Lung microvascular endothelial cell (primary cell): ENCODE measurements at places on chromosomes 7 and 10. TPM values are rescaled to one million over a fixed set of nuclear protein-coding genes. Genes with fewer than 3 reads are reported as not detected.

CUZD1 gene
- 0.20 and 0.44 TPM in 2 replicates for total RNA-seq

CPVL gene
- total RNA-seq, result 0.22 and 0.40 TPM in 2 replicates

CLDN15 gene
- 1.3 and 3.2 TPM in 2 replicates for total RNA-seq

PTPRN2 gene
- total RNA-seq, result 2.2 and 4.6 TPM in 2 replicates

GRCh38 chr7:96093435-96093834 is 228.5 kb downstream of the SLC25A13 start:
- DNase-seq, result peak; percentile 62

DNA sequence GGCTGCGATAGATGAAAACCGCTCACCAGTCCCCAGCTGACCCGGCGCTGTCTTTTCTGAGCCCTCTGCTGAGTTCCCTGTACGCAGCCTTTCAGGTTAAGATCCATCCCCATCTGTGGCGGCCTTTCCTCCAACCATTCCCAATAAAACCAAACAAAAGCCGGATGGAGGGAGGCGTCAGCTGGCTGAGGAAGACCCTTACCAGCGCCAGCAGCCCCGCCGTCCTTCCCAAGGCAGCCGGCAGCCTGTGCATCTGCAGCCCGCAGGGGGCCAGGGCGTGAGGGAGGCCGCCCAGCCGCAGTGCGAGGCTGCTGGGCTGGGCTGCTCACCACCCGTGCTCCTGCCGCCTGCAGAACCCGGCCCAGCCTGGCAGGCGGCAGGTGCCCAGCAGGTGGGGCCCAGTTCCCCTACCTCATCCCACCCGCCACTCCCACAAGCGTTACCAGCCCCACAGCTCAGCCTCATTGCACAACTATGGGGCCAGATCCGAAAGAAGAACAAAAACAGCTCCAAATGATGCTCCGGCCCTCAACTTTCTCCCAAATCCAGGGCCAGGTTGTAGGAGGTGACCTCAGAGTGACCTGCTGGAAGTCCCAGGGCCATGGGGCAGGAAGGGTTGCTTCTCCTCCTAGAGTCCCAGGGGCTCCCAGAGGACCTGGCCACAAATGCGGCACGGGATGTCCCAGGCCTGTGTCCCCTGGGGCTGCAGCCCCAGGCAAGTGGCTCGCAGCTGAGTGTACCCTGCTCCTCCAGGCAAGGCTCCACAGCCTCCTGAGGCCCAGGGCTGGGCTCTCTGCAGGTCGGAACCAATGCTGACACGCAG is 23.8 kb downstream of the PAPOLB start:
- DNase-seq, result no peak

DNA sequence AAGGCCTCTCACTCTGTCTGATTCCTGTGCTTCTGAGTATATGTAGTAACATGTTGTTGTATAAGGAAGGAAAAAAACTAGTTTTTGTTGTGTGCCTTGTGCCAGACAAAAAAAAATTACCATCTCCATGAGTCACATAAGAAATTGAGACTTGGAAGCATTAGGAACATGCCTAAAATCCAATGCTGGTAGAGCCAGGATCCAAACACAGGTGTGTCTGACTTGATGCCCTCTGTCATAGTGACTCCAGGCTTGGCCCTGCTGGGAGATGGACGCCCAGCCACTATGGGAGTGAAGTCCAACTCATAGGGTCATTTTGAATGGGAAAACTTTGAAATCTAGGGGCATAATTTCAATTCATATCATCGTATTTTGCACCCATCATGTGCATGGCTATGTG is 38.0 kb downstream of the PYROXD2 start:
- no peak for DNase-seq

DNA sequence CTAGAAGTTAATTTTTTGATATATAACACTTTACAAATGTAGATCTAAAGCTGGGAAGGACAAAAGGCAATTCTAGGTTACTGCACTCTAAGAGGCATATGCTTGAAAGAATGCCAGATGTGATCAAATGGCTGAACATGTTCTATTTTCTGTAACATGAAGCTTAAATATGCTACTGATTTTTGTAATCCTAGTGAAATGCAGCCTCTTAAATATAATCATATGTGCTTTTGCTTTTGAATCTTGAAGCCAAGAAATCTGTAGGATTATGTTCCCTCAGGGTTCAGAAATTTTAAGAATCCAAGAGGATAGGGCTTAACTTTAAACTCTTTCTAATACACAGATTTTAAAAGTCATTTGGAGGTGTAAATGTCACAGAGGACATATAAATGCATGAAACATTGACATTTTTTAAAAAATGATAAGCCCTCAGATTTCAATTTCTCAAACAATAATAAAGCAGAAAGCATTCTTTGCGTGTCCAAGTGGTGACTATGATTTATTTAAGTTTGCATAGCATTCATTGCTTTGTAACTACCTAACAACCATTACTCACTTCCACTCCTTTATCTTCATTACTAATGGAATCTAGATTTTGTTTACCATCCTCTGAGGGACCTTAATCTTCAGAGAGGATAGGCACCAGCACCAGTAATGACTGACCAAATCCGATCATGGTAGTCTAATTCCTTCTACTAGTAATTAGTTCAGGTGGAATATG is 170.4 kb downstream of the MAGI2 start:
- DNase-seq, result no peak

DNA sequence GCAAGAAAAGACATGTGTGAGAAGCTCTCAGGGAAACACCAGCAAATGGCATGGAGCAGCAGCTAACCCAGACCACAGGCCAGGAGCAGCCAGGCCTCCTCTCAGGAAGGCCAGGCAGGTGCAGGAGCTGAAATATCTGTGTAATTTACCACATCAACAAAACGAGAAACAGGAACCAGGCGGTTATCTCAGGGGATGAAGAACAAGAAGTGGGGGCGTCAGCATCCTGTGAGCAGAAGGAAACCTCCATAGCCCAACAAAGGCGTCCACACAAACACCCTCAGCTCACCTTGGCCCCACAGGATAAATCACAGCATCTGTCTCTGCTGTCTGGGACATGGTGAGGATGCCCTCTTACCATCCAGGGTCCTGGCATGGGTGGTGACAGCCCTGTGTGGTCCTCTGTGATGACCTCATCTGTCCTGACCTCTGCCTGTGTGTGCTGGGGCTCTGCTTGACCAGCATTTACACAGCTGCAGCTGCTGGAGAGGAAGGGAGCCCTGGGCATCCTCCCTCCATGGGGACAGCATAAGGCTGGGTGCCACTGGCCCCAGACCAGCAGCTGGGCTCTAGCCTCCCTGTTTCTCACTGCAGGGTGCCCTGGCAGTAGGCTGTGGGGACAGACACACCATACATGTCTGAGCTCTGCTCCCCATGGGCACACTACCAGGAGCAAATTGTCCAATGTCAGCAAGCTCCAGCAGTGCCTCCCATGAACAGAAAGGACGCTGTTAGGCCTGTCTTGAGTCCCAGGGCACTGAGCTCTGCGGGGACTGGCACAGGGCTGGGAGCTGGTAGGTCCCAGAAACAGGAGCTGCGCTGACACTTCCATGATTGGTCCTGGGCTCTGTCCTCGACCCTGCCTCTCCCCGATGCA is 34.6 kb downstream of the ANXA8 start:
- DNase-seq, result no peak

DNA sequence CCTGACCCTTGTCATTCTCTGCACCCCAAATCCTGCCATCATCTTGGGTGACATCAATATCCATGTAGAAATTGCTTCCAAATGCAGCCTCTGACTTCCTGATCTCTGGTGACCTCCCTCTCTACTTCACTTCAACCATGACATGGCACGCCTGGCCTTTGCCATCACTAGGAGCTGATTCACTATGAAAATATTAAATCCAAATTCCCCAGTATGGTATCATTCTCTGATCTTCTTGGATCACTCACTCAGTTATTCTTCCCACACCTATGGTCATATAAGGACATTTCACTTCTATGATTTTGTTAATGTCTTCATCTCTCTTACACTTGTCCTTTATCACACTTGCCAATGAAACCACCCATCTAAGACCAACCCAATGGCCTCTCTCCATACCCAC is 73.7 kb upstream of the ODAD2 start:
- no peak for DNase-seq

DNA sequence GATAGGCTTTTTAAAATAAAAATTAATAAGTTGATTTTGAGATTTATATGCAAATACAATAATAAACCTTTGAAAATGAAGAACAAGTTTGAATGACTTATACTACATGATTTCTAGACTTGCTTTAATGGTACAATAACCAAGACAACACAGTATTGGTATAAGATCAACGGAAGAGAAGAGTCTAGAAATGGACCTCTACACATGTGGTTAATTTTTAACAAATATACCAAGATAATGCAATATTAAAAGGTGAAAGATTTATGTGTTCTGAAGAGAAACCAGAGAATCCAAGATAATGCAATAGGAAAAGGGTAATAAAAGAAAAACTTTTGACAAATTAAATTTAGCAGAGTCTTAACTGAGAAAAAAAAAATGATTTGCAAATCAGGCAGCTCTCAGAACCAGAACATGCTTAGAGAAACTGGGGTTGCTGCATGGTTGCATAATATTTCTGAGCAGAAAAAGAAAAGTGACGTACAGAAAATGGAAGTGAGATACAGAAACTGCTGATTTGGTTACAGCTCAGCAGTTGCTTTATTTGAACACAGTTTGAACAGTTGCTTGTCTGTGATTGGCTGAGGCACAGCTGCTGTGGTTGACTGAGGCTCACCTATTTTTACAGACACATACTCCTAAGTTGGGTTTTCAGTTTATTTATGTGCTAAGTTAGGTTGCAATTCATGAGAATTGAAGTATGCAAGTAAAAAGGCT is 365.9 kb downstream of the CRPPA start:
- DNase-seq, result no peak

- DNase-seq, result peak; percentile 8
These were observed 36.7 kb upstream of the PRPS1L1 start for GRCh38 chr7:18064242-18064838.

DNA sequence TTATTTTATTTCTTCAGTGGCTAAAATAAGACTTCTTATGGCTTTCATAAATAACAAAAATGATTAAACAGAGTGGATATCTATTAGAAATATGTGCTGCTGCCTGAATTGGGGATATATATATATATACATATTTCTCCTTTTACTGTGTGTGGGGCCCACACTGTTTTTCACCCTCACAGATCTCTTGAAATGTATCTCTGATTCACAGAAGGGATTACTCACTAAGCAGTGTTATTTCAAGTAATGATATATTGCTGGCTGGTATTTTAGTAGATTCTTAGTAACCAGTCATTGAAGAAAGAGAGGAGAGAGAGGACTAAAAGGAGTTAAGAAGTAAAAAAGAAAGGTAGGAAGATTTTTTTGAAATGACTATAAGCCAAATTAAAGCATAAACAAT is 308.6 kb upstream of the NRP1 start:
- no peak for DNase-seq

DNA sequence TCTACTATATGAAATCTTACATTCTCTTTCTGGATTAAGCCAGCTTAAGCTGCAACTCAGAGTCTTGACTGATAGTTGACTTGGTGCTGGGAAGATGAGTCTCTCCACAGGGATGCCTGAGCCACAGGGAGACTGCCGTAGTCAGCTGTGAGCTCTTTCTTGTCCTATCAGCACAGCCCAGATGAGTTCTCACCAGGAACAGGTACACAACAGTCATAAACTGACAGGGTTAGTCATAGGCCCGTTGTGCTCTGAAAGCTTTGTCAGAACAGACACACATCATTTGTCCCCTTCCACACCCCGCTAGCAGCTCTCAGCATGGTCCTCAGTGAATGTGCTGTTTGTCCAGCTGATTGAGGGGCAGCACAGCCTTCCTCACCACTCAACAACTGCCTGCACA is 221.6 kb downstream of the RPS24 start:
- no peak for DNase-seq

DNA sequence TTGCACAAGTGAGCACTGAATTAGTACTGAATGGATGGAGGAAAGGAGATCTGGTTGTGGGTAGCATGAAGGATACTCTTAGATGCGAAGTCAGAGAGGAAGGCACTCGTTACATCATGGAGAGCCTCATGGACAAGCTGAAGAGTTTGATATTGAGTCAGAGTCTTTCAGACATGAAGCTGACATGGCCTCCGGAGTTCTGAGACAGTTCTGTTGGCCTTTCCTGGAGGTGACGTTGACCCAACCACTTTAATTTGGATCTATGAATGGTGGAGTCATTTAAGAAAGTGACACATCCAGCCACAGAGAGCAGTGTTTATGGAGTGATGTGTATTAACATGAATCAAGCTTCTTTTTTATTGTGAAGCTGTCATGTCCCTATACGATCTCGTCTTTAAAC is 286.3 kb upstream of the CDC14C start:
- DNase-seq, result no peak

DNA sequence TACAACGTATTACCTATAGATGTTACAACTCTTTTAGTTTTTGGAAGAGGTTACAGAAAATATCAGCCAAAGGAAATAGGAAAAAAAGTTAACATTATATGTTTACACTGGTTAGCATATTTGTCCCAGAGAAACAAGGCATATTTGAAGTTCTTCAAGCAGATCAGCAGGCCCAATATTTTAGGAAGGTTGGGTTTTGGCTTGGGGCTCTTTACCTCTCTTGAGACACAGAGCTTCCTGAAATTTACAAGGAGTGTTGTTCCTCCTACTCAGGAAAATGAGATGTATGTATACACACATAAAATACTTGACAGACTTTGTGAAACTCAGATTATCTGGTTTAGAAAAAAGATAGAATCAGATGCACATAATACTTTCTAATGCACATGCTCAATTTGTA is 323.6 kb downstream of the HGF start:
- DNase-seq, result no peak

DNA sequence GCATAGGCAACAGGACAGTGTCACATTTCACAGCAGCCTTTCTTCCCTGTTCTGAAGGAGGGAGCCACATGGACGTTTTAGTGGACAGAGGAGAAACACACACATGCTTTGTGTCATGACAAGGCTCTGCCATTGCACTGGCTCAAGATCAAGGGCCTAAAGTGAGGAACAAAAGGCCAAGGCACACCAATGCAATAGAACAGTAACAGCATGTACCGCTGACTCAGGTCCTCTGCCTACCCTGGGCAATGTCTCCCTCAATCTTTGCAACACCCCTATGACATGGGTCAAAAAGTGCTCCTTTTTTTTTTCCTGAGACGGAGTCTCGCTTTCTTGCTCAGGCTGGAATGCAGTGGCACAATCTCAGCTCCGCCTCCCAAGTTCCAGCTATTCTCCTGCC is 57.8 kb upstream of the SDK1 start:
- DNase-seq, result no peak

- peak; percentile 11 for DNase-seq
These were observed 189.8 kb downstream of the HECW1 start for GRCh38 chr7:43302211-43302711.
